ENCODE measurements at places on chromosomes 1 and 21.
A peak's percentile ranks its signal among the peaks of the same experiment; 100 is the strongest.

DNA sequence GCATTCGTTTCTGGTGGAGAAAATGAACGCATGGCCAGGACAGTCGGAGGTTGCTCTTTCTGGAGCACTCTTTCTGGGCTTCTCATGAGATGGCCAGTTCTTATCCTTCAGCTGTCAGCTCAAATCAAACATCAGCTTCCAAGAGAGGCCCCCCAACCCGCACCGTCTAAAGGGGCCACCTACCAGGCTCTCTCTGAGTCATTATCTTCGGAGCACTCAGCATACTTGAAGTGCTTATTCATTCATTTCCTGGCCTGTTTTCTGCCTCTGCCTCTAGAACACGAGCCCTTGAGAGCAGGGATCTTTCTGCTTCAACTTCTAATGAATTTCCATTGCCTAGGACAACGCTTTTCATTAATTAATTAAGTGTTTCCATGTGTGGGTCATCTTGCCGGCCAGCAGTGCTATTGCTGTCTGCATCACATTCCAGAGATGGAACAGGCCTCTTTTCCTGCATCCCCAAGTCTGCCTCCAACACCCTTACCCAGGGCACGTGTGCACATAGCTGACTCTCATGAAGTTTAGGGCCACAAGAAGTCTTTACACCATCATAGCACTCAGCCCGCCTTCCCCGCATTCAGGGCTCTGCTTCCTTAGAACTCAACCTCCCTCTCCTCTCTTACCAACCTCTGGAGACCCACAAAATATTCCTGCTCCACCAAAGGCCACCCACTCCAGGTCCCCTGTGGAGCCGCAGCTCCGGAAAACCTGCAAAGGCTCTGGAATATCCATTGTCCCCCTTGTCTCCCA lies 52.1 kb upstream of the LAPTM5 start:
- peak; percentile 72 for DNase-seq

GRCh38 chr1:205434738-205435137 lies 12.9 kb upstream of the LEMD1 start:
- DNase-seq: no peak

- DNase-seq: peak; percentile 83
These were observed 13.4 kb downstream of the RNASEL start for GRCh38 chr1:182575540-182576149.

DNA sequence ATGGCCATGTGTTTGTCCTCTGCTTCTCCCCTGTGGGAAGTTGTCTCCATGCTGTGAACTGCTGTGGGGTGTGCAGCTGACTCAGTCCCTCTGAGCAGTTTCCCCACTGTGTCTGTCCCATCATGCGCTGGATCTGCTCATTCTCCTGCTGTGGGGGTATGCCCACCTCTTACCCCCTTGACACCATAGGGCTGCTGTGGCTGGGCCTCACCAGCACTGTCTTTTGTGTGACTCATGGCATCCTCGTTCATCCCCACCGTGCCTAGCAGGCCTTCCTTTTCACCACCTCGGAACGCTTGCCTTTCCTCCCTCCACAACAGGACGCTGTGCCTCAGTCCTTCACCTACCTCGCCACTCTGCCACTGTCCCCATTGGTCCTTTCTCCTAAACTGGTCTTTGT lies 27.3 kb downstream of the VANGL2 start:
- DNase-seq: no peak

DNA sequence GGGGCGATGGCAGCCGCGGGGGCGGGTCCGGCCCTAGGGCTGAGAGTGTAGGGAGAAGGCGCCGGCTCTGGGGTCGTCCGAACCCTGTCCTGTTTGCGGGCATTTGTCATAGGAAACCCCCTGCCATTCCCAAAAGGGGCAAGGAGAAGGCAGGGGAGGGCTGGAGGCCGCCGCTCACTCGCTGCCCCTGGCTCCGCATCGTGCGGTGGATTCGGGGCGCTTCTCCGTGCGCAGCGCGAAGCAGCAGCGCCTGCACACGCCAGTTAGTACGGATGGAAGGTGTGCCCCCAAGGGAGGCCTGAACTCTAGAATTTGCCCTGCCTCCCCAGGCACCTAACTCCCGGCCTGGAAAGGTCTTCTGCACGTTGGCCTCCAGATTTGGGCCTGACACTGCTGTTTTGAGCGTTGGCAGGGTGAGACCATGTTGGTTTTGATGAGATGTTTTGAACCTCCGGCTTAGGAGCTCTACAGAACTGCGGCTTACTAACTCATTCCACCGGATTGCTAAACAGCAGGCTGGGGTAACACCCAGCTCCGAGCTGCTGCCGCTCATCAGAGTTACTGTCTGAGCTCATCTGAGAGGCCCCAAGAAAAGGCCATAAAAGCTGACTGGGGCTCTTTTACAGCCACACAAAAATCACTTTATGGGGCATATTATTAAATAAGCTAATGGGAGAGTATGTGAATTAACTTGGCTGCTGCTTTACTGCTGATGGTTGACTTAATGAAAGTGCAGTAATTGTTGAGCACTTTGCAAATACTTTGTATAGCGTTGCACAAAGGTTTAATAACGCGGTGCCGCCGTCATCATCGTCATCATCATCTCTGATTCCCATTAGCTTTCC lies 987 bp downstream of the GPR137B start:
- DNase-seq: peak; percentile 54

GRCh38 chr1:55288245-55288644 lies 73.1 kb upstream of the USP24 start:
- no peak for DNase-seq

DNA sequence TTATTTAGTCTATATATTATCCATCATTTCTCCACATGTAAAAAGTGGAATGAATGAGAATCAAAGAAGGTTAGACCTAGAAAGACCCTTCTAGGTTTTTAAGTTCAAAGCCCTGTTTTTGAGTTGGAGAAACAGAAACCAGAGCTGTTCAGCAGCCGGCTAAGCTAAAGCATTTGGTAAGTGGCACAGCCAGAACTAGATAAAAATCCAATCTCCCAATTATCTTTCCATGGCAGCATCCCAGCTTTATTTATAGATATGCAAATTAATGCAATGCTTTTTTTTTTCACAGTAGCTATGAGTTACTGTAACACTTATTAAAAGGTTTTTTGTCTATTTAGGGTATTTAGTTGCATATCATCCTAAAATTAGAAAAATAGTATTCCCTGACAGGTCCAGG lies 85.1 kb downstream of the NIBAN1 start:
- DNase-seq: no peak

- DNase-seq: peak; percentile 19
These were observed 1.0 kb downstream of the PLPP3 start for GRCh38 chr1:56578138-56578962.

DNA sequence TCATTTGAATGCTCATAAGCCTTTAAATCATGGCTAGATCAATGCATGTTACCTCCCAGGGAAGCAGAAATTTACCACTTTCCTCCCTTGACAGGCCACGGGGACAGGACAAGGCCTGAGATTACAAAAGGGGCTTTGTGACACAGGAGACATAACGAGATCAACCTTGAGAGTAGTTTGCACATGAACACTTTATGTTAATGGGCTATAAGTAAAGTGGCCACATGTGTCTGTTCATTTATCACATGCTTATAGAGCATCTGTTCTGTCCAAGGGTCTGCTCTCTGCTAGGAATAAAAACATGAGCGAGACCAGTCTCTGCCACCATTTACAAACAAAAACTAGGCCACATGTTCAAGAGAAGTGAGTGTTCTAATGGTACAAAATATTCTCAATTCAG lies 144.1 kb upstream of the C8B start:
- no peak for DNase-seq

DNA sequence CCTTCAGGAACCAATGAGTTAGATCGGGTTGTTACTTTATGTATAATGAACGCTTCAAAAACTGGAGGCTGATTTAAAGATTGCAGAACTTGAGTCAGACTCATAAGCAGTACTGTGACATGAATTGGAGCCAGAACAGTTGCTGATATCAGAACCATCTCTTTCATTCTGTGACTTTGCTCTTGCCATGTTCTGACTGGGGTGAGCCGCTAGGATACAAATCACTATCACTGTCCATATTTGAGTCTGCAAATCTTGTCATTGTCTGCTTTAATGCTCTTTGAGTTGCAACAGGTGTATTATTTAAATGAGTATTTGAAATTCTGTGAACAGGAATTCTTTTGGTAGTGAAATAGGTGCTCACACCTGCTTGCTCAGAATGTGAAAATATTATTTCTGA lies 52.5 kb downstream of the LRIG2 start:
- no peak for DNase-seq

GRCh38 chr1:55021942-55022546 lies 17.3 kb upstream of the PCSK9 start:
- DNase-seq: peak; percentile 83

GRCh38 chr1:36880155-36881067 lies 153.9 kb downstream of the GRIK3 start:
- no peak for DNase-seq

DNA sequence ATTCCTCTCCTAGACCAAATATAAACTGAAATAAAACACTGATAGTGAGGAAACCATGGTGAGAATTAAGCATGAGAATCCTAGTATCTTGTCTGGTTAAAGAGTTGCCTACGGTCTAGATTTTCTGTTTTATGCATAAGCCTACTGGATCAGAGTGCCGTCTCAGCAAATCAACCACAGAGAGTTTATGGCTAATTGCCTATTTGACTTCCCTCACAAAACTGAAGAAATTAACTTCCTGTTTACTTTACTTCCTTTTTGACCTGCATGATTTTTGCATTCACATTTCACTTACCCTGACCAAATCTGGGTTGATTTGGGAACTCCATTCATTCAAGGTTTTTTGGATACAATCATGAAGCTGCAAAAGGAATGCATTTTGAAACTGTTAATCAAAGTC lies 5.0 kb downstream of the GCLM start:
- peak; percentile 35 for DNase-seq

GRCh38 chr1:177857285-177857684 lies 112.6 kb downstream of the SEC16B start:
- no peak for DNase-seq

DNA sequence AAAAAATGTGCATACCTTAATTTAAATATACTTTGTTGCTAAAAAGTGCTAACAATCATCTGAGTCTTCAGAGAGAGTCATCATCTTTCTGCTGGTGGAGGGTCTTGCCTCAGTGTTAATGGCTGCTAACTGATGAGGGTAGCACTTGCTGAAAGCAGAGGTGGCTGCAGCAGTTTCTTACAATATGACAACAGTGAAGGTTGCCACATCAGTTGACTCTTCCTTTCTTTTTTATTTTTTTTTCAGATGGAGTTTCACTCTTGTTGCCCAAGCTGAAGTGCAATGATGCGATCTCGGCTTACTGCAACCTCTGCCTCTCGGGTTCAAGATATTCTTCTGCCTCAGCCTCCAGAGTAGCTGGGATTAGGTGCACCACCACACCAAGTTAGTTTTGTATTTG lies 2.6 kb upstream of the CFAP45 start:
- no peak for DNase-seq

GRCh38 chr1:15960808-15961207 lies 15.1 kb downstream of the ZBTB17 start:
- DNase-seq: no peak

- DNase-seq: peak; percentile 93
These were observed 9.1 kb upstream of the TMEM61 start for GRCh38 chr1:54971317-54971791.

DNA sequence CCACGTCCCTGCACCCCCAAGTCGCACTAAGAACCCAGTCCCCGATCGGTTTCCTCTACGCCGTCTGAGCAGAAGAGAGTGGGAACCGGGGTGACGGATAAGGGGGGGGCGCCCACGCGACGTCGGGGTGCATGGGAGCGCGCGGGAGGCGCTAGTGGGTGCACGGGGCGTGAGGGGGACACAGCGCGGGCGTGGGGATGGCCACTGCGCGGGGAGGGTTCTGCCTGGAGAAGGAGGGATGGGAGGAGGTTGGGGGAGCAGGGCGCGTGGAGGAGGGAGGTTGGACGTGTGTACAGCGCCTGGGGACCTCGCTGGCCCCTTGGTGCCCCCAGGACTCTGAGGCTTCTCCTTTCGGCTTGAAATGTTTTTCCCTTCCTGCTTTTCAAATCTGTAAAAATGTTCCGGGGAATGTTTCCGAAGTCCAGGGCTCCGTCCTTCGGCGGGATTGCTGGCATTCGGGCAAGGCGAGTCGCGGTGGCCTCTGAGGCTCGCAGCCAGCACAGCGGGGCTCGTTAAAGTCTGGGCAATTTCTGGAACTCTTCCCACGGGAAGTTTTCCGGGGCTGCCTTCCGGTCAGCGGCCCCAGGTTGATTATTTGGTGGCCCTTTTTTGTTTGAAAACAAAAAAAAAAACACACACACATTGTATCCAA lies 13.1 kb downstream of the RNF220 start:
- no peak for DNase-seq

DNA sequence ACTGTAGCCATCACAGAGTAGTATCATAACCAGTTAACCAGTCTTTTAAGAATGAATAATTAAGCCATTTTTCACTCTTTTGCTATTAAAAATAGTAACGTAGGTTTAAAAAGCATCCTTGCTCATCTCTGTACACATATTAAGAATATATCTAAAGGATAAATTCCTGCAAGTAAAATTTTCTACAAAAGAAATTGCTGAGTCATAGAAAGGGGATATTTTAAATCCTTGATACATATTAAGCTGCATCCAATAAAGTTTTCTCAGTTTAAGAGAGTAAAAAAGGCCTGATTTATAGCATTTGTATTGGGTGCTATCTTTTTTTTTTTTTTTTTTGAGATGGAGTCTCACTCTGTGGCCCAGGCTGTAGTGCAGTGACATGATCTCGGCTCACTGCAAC lies 1.9 kb upstream of the CTH start:
- DNase-seq: no peak

- no peak for DNase-seq
These were observed 10.4 kb downstream of the MUL1 start for GRCh38 chr1:20497506-20497905.

DNA sequence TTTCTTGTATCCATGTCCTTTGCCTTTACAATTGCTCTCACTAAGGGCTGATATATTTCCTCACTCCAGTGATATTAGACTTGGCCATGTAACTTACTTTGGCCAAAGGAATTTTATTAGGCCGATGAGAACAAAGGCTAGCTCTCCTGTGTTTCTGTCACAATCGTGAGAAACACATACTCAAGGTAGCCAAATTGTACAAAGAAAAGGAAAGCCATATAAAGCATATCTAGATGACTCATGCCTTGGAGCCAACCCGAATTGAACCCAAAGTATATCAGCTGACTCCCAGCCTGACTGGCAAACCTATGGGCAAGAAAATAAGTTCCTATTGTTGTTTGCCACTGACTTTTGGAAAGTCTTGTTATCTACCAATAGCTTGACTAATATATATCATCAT lies 371.7 kb upstream of the LRRC7 start:
- peak; percentile 7 for DNase-seq

DNA sequence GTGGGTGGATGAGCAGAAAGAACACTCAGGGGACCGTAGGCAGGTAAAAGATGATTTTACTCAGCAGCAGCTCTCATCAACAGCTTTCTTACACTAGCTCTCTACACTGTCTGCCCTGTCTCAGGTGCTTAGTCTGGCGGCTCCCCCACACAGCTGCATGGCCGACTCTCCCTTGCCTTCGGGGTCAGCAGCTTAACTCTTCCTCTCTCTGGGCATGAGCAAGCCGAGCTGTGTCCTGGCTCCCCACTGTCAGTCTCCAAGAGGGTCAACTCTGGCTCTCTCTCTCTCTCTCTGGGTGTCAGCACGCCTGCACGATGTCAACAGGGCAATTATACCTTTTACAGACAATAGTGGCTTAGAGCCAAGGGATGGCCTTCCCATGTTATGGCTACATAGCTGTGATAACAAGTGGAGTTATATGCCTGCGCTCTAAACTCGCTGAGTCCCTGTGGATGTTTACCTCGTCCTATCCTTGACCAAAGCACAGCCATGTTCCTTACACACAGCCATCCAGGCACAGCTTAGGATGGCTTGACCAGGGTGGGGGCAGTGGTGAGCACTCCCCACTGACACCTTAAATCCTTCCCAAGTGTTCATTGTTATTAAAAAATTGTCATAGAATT lies 3.1 kb upstream of the BCL10 start:
- DNase-seq: no peak

- no peak for DNase-seq
These were observed 19.2 kb downstream of the NLRP3 start for GRCh38 chr1:247435030-247435758.

Data from renal cortical epithelial cell (primary cell).